ENCODE measurements at places on chromosomes 2 and 18. TPM values are rescaled to one million over a fixed set of nuclear protein-coding genes. Genes with fewer than 3 reads are reported as not detected.

The PRSS56 gene
- not detected for total RNA-seq

The STRN gene
- 22.5 TPM for total RNA-seq

The TXNDC2 gene
- total RNA-seq = not detected

The CFAP221 gene
- 3.8 TPM for total RNA-seq

The HOXD4 gene
- 1.9 TPM for total RNA-seq

The CYBRD1 gene
- 705 TPM for total RNA-seq

The TUBA3E gene
- not detected for total RNA-seq

- H3K27ac ChIP-seq = no peak overlapping the region
- no peaks in the 10 kb centered on the region for H3K4me1 ChIP-seq
- no peaks in the 10 kb centered on the region for H3K27me3 ChIP-seq
- no peaks in the 10 kb centered on the region for H3K36me3 ChIP-seq
These were observed 29.6 kb downstream of the M1AP start for GRCh38 chr2:74618410-74619083.

DNA sequence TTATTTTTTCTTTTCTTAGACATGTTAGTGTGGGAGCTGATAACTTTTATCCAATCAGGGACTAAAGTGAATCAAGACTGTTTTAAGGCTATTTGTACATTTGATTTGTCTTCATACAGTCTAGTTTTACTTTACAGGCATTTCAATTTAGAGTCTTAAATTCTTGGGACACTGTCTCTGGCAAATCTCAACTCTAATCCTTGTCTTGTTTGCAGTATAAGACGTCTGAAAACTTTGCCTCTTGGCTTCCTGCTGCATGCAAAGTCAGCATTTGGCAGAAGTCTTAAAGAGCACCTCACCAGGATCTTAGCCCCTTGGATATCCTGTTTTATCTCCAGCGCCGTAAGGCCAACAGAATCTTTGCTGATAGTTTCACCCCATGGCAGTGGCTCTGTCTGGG is 30.3 kb downstream of the SPOPL start:
- H3K27ac ChIP-seq = no peak overlapping the region
- DNase-seq = no peak
- no peak overlapping the region for H3K4me3 ChIP-seq
- H3K4me1 ChIP-seq = peaks cover 7% of the 10 kb centered on the region
- no peaks in the 10 kb centered on the region for H3K36me3 ChIP-seq
- H3K27me3 ChIP-seq = no peaks in the 10 kb centered on the region

DNA sequence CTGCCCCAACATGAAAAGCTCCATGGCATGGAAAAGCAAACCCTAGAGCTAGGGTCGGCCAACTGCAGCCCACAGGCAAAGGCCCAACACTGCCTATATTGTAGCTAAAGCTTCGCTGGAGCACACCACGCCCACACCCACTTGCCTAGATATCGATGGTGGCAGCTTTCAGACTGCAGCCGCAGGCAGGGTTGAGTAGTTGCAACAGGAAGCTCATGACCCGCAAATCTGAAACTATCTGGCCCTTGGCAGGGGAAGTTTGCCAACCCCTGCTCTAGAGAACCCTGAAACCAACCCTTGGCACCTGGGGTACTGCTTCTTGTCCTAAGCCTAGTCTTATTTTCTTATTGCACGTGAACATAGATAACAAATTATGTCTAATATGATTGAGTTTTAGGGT is 250.0 kb downstream of the SOX11 start:
- no peaks in the 10 kb centered on the region for H3K36me3 ChIP-seq
- no peak overlapping the region for H3K27ac ChIP-seq
- no peaks in the 10 kb centered on the region for H3K27me3 ChIP-seq
- no peaks in the 10 kb centered on the region for H3K4me1 ChIP-seq

DNA sequence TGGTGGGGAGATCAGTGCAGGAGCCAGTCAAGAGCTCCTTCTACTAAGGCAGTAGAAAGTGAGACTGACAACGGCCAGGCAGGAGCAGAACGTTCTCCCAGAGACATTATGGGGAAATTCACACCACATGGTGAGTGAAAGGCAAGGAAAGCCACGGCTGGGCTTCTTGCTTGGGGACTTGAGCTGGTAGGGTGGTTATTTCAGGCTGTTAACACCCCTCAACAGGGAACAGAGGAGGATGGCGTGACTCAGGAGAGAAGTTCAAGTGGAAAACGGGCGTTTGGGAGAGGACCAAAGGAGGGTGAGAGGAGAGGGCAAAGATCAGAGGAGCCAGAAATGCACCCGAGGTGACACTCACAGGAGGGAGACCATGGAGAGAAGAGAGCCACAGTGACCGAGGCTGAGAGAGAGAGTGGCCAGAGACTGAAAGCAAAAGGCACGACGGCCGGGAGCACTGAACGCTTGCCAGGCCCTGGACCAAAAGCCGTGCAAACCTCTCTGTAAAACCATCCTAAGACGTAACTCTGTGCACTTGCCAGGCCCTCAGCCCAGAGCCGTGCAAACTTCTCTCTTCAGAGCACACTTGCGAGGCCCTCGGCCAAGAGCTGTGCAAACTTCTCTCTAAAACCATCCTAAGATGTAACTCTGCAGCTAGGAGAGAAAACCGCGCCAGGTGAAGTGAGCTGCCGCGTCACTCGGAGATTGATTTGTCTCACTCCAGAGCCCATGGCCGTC is 7.7 kb downstream of the TPO start:
- no peaks in the 10 kb centered on the region for H3K4me1 ChIP-seq
- no peak overlapping the region for H3K27ac ChIP-seq
- no peaks in the 10 kb centered on the region for H3K36me3 ChIP-seq
- DNase-seq = no peak

- H3K27ac ChIP-seq = no peak overlapping the region
- no peak for DNase-seq
- no peaks in the 10 kb centered on the region for H3K27me3 ChIP-seq
- no peak overlapping the region for H3K4me3 ChIP-seq
- no peaks in the 10 kb centered on the region for H3K4me1 ChIP-seq
These were observed 221.9 kb upstream of the CELF4 start for GRCh38 chr18:37787452-37787851.

GRCh38 chr2:198471291-198471690 is 666.9 kb downstream of the PLCL1 start:
- DNase-seq = peak; percentile 49
- no peaks in the 10 kb centered on the region for H3K36me3 ChIP-seq
- no peaks in the 10 kb centered on the region for H3K27me3 ChIP-seq
- H3K27ac ChIP-seq = no peak overlapping the region

DNA sequence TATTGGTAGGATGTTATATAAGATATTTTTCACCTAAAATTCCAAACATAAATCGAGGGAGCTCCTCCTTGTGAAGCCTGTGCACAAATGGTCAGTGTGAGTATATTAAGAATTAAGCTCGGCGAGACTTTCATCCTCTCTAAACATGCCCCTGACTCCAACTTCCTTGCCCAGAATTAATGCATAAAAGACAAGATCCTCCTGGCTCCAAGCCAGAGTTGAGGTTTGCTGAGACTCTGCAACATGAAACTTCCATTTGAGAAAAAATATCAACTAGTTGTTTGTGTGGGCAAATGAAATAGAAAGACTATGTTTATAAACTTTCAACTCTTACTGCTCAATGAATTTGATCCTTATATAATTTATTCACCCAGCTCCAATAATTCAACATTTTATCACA is 68.1 kb downstream of the CCDC178 start:
- no peak overlapping the region for H3K27ac ChIP-seq
- H3K27me3 ChIP-seq = no peaks in the 10 kb centered on the region
- H3K4me1 ChIP-seq = no peaks in the 10 kb centered on the region

DNA sequence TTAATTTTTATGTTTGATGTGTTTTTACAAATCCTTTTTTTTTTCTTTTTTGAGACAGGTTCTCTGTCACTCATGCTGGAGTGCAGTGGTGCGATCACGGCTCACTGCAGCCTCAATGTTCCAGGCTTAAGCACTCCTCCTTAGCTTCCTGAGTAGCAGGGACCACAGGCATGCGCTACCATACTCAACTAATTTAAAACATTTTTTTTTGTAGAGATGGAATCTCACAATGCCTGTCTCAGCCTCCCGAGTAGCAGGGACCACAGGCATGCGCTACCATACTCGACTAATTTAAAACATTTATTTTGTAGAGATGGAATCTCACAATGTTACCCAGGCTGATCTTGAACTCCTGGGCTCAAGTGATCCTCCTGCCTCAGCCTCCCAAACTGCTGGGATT is 3.2 kb downstream of the NOTO start:
- no peaks in the 10 kb centered on the region for H3K4me1 ChIP-seq
- no peak overlapping the region for H3K27ac ChIP-seq
- H3K36me3 ChIP-seq = no peaks in the 10 kb centered on the region
- DNase-seq = no peak

DNA sequence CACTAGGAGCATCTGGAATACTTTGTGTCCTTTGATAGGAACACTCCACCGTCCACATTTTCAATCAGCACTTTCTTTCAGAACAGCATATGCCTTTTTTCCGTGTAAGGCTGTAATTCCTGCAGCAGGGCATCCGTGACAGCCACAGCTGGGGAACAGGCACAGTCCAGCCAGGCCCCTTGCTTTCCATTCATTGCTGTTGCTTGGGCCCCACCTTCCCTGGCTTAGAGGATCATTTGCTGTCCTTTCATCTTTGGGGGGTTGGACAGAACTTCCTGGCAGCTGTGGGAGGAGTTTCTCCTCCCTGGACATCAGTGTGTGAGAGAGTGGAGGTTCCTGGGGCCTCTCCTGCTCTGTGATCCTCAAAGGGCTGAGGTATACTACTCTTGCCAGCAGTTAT is 49.7 kb upstream of the ITM2C start:
- H3K36me3 ChIP-seq = no peaks in the 10 kb centered on the region
- H3K4me1 ChIP-seq = no peaks in the 10 kb centered on the region
- no peak overlapping the region for H3K4me3 ChIP-seq
- no peak overlapping the region for H3K27ac ChIP-seq

DNA sequence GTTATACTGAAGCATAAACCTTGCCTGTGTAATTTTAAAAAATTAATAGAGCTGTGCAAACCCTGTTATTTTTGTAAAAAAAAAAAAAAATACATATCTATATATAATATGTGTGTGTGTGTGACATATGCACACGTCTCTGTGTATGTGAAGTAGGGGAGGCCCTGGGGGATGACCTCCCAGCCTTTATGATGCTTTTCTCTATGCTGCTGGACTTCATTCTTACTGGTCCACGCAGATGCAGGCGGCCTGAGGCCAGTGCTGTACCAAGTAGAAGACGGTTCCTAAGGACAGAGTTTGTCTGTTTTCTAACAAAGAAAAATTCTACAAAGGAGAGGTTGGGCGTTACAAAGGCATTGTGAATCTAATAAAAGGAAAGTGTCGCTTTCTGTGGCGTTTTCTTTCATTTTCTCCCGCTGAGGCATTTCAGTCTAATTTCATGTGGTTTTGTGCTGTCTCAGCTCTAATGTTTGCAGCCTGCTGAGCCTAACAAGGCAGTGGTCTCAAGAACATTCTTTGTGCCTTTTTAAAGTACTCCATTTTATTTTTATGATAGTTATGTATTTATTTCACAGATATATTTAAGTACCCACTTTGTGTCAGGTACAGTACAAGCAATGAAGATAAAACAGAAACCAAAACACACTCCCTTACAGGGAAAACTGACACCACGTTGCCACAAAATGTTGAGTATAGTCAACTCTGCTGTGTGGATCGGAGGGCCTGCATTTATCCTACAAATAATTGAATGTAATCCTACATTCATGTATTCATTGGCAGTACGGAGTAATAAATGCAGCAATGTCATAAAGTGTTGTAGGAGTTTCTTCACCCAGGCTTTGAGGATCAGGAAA is 118.0 kb downstream of the RAB3GAP1 start:
- no peak overlapping the region for H3K27ac ChIP-seq
- DNase-seq = no peak
- H3K4me1 ChIP-seq = no peaks in the 10 kb centered on the region
- H3K4me3 ChIP-seq = no peak overlapping the region

- no peaks in the 10 kb centered on the region for H3K27me3 ChIP-seq
- H3K4me1 ChIP-seq = no peaks in the 10 kb centered on the region
- DNase-seq = no peak
- no peak overlapping the region for H3K4me3 ChIP-seq
- H3K36me3 ChIP-seq = no peaks in the 10 kb centered on the region
- H3K27ac ChIP-seq = no peak overlapping the region
These were observed 67.4 kb downstream of the TXNL1 start for GRCh38 chr18:56570978-56571377.

DNA sequence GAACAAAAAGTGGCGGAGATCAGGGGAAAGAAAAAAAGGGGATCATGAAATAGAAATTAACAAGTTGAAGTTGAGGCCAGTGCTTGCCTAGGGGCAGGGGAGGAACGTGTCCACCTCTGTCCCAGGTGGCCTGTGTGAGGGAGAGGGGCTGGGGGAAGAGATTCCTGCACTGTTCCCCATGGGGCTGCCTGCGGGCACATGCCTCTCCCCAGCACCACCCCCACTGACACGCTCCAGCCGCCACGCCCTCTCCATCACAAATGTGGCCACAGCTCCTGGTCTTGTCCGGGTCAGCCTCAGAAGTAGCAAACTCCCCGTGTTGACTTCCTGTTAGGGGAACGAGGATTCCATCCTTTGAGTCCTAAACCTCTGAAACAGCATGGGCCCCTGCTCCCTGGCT is 161.2 kb downstream of the GLI2 start:
- no peak overlapping the region for H3K27ac ChIP-seq
- DNase-seq = no peak
- H3K27me3 ChIP-seq = no peaks in the 10 kb centered on the region
- no peak overlapping the region for H3K4me3 ChIP-seq

GRCh38 chr2:47782381-47782670 is 619 bp upstream of the MSH6 start:
- peak overlapping the region; percentile 79 for H3K27ac ChIP-seq
- H3K4me3 ChIP-seq = peak overlapping the region; percentile 94
- no peaks in the 10 kb centered on the region for H3K36me3 ChIP-seq
- no peaks in the 10 kb centered on the region for H3K4me1 ChIP-seq

DNA sequence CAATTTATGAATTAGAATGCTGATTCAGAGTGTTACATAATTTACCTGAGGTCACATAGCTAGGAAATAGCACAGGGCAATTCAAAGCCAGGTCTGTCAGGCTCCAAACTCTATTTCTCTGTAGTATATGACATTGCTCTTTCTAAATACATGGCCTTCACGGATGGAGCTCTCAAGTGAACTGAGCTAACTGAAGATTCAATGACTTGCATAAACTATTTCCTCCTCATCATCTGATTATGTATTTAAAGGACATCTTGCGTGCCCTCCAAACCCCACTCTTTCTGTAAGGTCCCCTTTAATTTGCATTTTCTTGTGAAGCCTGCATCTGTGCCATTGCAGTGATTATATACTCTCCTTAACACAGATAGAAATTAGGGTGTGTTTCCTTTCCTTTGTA is 537.4 kb upstream of the VRK2 start:
- H3K27me3 ChIP-seq = no peaks in the 10 kb centered on the region
- no peaks in the 10 kb centered on the region for H3K4me1 ChIP-seq
- no peak overlapping the region for H3K4me3 ChIP-seq
- H3K27ac ChIP-seq = no peak overlapping the region

DNA sequence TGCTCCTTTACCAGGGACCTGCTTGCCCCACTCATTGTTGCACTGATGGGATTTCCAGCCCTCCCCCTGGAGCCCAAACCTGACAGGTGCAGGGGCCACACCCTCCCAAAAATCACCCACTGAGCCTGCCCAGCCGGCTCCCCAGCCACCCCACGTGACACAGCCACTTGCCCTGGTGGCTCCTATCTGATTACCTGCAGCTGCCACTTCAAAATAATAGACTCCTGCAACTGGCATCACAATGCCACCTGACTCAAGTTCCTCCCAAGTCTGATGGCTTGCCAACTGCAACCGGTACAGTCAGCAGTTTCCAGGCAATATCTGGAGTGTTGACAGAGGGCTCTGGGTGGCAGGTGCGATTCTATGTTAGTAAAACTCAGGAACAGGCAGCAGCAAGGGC is 66.2 kb downstream of the CRACDL start:
- H3K27me3 ChIP-seq = no peaks in the 10 kb centered on the region
- H3K36me3 ChIP-seq = no peaks in the 10 kb centered on the region
- H3K4me1 ChIP-seq = no peaks in the 10 kb centered on the region
- H3K27ac ChIP-seq = peak overlapping the region; percentile 85
- DNase-seq = no peak
